ENCODE measurements at places on chromosomes 7 and 10.

- DNase-seq = no peak
Measured at GRCh38 chr7:45028138-45028919, 28.3 kb downstream of the CCM2 start.

DNA sequence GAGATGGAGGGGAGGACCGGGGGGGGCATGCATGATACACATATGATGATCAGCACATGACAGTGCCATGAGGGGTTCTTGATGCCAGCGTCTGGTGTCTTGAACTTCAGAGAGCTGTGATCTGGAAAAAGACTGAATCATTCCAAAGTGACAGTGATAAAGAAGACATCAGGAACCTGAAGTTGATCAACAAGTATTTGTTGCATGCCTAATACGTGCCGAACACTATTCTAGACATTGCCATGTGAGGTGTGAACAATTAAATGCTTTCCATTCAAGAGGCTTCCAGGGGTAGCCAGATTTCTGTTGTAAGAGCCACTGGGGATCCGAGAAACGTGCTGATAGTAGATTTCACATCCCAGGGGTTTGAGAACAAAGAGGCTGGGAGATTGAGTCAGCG, 6.2 kb downstream of the MCM10 start:
- DNase-seq = no peak

- no peak for DNase-seq
Measured at GRCh38 chr7:66356277-66356721, 151.2 kb downstream of the TPST1 start.

DNA sequence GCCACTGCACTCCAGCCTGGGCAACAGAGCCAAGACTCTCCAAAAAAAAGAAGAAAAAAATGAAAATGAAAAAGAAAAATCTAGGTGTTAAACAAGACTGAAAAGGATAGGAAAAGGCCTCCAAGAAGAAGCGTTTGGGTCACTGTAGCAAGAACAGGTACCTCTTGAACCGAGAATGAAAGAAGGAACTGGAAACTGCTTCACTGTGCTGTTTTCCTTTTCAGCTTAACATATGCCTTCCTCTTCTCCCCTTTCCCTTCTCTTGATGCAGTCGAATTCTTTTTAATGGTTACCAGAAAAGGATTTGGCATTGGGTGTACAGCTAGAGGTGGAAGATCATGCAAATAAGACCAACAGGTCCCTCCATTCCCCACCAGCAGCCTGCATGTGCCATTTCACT, 28.1 kb downstream of the LRRC4 start:
- no peak for DNase-seq

DNA sequence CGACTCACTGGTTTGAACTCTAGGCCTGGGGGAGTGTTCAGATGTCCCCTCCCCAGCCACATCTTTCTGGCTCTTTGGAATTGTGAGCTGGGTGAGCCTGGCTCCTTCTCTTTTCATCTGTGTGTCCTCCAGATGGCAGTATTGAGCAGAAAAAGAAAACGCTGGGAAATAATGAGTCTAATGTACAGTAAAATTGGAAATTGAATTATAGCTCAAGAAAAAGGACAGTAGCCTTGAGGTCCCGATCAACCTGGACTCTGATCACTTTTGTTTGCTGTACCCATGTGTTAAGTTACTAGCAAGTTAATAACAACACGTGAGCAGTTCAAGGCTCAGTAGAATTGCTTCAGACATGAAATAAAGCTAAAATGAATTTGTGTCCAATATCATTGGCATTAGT, 77.9 kb downstream of the SNX10 start:
- peak; percentile 82 for DNase-seq

DNA sequence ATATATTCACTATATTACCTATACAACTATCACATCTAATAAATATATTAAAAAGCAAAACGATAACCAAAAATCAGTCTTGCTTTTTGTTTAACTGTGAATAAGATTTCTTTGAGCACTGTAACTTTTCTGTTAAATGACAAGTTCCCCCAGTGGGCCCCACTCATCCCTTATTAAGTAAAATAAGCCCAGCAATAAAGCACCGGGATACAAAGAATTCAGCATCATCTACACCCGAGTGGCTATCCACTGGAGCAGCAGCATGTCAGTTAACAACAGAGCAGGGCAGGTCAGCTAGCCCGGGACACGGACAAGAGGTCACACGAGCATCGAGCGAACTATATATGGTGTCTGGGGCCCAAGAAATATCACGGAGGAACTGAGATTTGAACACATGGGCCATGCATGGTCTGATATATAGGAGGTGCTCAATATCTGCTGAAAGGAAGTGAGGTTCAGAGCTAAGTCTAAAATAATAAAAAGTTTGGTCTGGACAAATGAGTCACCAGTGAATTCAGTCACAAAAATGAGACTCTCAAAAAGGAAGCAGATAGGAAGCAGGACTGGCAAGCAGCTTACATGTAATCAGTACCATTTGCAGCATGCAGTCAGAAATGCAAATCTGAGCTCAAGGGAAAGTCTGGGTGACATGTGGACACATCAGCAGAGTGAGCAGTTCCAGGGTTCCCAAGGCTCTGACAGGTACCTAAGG, 4.1 kb downstream of the ERCC6 start:
- DNase-seq = no peak

GRCh38 chr7:156123362-156123761, 311.1 kb upstream of the SHH start:
- no peak for DNase-seq

DNA sequence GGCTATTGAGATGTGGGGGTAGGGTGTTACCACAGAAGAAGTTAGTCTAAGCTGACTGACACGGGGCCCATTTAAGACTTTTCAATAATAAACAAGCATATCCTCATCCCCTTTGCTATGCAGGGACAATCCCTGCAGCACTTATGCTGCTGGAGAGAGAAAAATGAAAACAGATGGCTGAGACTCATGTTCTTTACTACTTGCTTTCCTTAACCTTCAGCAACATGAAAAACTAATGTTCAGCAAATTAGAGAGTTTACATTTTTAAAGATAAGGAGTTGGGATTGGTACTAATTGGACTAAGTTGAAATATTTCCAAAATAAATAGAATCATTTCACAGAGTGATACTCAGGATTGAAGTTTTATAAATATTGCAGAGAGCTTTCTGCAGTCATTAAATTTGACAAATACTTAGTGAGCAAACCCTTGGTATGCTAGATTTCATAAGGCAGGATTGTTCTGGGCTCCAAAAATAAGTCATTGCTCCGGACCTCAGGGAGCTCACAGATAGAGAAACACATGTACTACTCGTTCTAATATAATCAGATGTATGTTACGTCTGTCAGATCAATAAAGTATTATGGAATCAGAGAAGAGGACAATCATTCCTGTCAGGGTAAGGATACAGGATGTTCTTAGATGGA, 147.1 kb upstream of the LRRN3 start:
- no peak for DNase-seq

DNA sequence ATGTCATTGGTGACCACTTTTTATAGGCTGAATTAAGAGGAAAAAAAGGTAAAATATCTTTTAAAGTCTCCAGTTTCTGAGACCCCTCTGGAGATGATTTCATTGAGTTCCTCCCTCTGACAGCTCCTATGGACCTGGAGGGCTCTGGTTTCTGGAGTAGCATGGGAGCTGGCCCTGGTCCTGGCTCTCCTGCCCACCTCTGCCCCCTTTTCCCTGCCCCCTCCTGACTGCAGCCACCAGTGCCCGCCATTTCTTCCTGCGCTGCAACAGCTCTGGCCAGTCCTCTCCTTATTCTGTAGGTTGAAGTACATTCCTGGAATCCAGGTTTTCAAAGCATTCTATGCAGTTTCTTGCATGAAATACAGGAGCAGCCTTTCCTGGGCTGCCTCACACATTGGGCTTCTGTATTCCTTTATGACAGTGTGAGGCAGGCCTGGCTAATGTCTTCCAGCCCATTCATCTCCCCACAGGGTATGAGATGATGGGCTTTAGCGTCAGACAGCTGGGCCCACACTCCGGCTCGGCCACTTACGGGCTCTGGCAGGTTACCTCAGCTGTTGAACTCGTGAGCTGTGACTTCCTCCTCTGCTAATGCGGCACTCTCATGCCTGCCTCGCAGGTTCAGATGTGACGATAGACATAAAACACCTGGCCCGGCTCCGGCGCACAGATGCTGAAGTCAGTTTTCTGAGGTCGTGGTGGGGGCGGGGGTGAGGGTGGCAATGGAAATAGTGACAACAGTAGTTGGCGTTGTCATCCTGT, 101.7 kb downstream of the MGMT start:
- peak; percentile 44 for DNase-seq

DNA sequence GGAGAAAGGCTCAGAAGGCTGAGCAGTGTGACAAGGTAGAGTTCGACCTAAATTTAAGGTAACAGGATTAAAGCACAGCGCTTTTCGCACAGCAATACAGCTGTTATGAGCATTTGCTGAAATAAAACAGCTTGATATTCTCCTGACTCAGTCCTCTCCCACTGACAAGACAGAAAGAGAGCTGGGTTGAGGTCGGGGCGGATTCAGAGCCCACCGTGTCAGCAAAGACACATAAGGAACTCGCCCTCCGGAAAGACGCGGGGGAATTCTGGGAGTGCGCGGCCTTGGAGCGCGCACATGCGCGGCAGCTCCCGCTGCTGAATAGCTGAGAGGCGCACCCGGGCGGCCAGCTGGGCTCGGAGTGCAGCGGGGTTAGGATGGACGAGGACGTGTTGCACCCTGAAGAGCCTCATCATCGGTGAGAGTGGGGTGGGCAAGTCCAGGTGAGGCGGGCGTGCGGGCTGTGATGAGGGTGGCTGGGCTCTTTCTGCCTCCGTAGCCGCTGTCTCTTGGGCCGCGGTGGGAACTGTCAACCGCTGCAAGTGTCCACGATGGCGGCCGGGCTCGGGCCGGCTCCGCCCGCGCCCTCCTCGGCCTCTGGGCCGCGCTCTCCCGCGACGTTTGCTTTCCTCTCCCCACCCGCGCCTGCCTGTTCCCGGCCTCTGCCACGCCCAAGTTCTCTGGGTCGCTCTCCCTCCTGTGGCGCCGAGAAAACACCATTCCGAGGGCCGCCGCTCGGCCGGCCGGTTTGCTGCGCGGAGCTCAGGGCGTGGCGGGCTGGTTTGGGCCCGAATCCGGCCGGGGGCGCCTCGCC, 120.6 kb downstream of the LYZL1 start:
- peak; percentile 88 for DNase-seq

DNA sequence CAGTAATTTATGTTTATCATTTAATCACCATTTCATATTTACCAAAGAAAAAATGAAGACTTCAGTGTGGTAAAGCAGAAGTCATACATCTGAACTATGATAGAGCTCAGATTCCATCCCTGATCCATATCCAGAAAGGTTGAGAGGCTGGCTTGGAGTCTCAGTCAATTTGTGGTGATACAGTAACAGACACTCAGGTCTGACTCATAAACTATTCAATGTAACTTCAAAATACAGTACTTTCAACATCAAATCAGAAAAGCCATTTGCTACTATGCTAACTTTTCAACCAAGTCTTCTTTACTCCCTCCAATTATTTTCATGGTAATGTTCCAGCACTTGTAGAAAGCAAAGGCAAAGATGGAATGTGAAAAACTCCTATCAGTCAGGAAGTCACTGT, 190.4 kb downstream of the HDAC9 start:
- DNase-seq = no peak

DNA sequence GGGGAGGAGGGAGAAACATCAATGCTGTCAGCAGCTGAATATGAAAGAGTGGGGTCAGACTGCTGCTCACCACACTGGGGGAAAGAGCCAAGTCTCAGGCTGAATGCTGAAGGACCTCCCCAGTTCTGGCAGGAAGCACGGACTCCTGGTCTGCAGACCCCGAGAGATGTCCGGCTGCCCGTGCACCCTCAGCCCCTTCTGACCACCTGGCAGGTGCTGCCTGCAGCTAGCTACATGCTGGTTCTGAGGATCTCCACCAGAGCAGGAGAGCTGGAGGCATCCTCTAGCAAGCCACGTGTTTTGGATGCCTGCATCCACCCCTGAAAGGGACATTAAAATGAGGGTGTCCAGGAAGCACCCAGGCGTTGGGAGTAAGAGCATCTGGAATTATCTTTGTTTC, 74.2 kb downstream of the HTR5A start:
- no peak for DNase-seq

GRCh38 chr7:42522227-42522991, 285.4 kb upstream of the GLI3 start:
- peak; percentile 34 for DNase-seq

DNA sequence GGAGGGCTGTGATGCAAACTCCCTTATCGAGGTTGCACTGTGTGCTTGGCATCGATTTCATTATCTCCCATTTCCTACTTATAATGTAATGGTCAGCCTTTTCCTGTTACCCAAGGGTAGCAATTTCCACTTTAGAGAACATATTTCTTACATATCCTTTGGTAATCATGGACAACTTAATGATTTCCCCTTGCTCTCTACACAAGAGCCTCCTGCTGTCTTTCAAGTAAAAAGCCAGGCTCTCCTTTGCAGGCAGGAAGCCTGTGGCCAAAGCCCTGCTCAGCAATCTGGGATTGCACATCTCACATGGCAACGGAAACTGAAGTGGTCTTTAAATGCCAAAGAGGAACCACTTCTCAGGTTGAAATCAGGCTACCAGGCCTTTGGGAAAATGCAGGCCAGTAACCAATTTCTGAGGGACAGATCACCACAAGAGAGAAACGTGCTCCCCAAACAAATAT, 86.7 kb upstream of the IKZF1 start:
- no peak for DNase-seq

GRCh38 chr10:50991456-50992355, 82.6 kb upstream of the PRKG1 start:
- peak; percentile 89 for DNase-seq

GRCh38 chr7:120033114-120033513, 239.9 kb upstream of the KCND2 start:
- DNase-seq = no peak

GRCh38 chr7:80087051-80087770, 47.4 kb upstream of the GNAI1 start:
- DNase-seq = peak; percentile 78

GRCh38 chr7:17158261-17158660, 140.2 kb upstream of the AHR start:
- DNase-seq = no peak

GRCh38 chr10:54904833-54905232, 103.8 kb upstream of the PCDH15 start:
- no peak for DNase-seq

GRCh38 chr10:121700416-121700815, 102.2 kb upstream of the FGFR2 start:
- DNase-seq = no peak

GRCh38 chr10:87615856-87616255, 43.8 kb upstream of the PAPSS2 start:
- no peak for DNase-seq

DNA sequence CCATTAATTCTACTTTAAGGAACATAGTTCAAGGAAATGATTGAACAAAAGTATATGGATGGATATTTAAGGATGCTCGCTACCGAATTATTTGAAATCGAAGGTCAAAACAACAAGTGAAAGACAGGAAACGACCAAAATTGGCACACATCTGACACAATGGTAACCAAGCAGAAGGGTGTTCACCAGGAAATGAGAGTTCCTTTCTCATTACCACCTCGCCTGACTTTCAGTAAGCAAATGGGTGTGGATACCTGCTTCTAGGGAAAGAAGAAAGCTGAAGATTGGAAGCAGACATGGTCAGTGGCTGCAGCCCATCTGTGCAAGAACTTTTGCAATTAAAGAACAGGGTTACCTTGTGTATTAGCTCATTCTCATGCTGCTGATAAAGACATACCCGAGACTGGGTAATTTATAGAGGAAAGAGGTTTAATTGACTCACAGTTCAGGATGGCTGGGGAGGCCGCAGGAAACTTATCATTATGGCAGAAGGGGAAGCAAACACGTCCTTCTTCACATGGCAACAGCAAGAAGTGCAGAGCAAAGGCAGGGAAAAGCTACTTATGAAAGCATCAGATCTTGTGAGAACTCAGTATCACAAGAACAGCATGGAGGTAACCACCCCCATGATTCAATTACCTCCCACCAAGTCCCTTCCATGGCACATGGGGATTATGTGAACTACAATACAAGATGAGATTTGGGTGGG, 6.2 kb upstream of the TMEM273 start:
- no peak for DNase-seq

GRCh38 chr7:157271991-157272324, 64.8 kb upstream of the DNAJB6 start:
- DNase-seq = no peak

Measured in lung (tissue), 17 donors.